ENCODE measurements at places on chromosomes 6 and 20. TPM values are rescaled to one million over a fixed set of nuclear protein-coding genes. Genes with fewer than 3 reads are reported as not detected.
A peak's percentile ranks its signal among the peaks of the same experiment; 100 is the strongest.

DNA sequence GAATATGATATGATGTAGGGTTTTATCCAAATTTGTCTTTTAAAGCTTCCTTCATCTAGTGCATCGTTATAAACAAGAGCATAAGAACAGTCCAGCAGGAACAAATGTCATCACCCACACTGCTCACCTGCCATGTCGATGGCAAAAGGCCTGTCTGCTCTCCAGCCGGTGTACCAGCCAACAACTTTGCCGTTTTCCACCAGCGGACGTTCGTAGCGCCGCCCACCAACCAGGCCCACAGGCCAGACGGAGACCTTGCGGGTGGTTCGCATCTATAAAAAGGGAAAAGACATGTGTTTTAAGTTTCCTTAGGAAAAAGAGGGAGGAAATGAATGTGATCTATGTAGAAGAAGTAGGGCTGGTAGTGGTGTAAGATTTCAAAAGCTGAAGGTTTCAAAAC lies 62.9 kb downstream of the B3GAT2 start:
- no peak for DNase-seq

DNA sequence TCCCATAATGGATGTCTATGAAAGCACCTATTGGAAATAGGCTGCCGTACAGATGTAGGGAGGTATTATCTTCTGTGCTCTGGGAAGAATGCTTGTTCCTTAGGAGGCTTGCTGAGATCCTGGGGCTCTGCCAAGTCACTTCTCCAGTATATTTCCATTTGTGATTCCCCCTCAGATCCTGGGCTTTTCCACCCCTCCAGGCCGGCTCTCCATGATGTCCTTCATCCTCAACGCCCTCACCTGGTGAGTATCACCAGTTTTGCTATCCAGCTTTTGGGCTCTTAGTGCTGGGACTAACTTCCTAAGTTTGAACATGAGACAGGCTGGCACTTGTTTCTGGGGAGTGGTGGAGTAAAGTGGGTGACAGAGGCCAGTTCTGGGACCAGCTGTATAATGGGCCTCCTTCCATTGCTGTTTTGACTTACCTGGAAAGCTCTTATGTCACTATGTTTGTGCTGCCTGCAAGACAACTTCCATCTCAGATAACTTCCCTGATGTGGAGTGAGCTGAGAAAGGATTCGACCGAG lies 2.6 kb downstream of the SYS1 start:
- no peak for DNase-seq

DNA sequence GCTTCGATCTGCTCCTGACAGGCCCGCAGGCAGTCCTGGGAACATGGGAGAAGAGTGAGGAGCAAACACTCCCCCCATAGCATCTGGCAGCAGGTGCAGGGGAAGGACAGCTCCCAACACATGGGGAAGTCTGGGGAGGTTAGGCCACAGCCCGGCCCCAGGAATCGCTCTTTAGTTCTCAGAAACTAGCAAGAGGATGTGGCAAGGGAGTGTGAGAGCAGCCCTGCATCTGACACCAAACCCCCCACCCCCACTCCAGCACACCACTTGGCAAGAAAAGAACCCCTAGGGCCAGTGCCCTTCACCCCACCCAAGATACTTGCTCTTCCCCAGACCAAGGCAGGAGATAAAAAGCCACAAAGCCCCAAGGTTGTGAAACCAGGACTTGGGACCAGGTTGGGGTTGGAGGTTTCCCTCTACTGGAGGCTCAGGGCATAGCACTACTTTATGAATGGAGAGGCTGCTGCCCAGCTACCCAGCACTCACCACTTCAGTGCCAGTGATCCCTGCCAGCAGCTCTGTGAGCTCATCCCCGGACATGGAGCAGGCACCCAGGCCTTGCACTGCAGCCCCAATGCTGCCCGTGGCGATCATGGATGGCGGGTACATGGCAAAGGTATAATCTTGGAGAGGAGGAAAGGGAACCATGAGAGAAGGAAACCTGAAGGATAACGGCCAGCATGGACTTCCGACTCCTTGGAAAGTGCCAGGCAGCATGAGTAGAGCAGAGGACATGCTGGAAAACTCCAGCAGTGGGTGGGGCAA lies 5.4 kb downstream of the CCND3 start:
- DNase-seq: peak; percentile 52

DNA sequence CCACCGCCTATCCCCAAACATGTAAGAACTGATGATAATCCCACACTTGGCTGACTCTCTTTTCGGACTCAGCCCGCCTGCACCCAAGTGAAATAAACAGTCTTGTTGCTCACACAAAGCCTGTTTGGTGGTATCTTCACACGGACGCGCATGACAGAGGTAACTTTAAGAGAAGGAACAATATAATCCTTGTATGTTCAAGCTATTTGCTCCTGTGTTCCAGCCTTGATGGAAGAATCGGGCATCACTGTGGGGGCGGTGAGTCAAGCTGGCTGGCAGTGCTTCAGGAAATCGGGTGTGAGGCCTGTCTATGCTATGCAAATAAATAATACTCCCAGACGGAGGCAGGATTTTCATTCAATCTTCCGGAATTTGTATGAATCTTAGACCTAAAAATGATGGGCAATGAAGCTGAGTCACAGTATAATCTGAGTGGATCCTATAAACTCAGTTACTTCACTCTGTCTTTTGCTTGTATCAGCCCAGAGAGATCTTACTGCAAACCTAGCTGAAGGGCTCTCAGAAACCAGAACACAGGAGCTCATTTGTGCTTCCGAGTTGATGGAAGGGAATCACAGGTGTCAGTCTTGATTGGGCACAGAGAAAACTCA lies 45.2 kb upstream of the NT5E start:
- peak; percentile 75 for DNase-seq

GRCh38 chr20:16187956-16188616 lies 385.2 kb downstream of the KIF16B start:
- DNase-seq: no peak

DNA sequence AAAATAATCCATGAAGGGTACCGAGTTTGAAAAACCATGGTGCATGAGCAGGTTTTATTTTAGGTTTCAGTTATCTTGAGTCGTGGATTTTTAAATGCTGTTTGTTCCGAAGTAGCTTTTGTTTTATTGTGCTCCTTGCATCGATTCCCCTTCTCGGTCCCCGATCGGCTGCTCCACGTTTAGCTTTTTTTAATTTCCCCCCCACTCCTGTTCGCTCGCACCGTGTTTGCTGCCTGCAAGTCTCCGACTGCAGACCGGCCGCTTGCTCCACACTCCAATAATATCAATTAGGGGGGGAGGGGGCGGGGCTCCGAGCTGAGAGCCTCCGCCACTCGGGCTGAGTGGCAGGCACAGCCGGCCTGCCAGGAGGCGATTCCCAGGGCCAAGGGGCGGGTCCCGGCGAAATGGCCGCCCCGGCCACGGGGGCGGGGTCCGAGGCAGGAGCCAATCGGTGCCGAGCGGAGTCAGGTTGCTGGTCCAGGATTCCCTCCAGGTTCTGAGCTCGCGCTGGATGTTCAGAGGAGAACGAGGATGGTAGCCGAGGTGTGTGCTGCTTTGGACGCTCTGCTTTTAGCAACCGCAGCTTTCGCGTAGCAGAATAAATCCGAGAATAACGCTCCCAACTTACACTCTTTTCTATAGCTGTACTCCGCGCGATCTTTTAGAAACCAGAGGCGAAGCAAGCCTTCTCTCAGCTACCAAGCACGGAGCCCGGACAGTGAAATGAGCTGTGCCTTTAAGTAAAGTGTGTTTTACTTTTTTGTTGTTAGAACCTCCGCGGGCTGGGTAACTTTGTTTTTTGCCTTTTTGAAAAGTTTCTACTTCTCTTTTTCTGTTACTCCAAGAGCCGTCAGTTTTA lies at the start of gene EPHA7:
Gene EPHA7 (minus strand): TSS at position 256 of the 859 bp plus-strand sequence. CDS start 218 bp downstream, at position 38.
- peak; percentile 86 for DNase-seq

GRCh38 chr6:87756858-87757257 lies 54.8 kb upstream of the AKIRIN2 start:
- DNase-seq: no peak

GRCh38 chr20:59043698-59044097 lies 1.1 kb upstream of the PRELID3B start:
- no peak for DNase-seq

GRCh38 chr6:34318499-34319470 lies 70.0 kb upstream of the SMIM29 start:
- DNase-seq: no peak

DNA sequence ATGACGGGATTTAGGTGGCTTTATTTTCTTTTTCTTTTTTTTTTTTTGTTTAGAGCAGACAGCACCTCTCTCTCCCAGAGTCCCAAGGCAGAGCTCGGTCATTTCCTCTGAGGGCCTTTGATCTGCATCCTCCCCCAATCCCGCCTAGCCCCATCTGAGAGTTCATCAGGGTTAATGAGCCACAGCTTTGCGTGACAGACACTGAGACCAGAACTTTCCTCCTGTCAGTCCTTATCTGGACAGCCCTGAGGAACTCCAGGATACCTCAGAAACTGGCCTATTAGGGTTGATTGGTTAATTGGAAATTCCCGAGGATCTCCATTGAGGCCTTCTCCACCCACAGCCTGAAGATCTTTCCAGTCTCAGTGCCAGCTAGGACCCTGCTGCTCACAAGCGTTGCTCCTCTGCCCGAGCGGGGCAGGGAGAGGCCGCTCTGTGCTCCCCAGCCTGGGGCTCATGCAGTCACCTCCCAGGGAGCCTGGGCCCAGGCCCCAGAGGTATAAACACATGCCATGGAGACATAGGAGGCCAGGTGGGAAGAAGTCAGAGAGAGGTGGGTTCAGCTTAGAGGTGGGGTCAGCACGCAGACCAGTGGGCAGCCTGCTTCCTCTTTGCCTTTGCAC lies 1.4 kb upstream of the LRRN4 start:
- DNase-seq: no peak

DNA sequence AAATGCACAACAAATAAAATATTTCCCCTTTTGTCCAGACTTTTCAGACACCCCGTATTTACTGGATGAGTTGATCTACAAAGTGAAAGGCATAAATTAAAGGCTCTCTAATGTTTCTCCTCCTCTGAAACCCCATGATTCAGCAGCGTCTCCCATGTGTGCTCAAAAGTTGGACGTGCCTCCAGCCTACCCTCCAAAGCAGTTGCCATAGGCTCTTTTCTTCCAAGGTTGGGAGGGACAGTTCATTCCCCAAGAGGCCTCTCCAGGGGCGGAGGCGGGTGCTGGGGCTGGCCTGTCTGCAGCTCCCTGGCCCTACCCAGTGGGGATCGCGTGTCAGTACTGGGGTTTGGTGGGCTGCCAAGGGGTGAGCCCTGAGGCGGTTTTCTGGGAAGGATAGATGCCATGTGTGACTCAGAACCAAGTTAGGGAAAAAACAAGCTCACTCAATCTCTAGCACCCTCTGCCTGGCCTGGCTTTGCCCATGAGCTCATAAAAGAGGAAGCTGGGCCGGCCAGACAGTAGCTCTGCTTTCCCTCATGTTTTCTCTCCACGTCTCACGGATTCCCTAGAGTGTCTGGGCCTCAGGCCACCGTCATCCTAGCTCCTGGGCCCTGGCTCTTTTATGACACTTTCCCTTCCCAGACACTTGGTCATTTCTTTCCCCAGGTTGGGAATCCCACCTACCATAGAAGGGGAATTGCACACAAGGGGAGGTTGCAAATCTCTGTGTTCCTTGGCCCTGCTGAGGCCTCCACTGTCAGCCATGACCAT lies 8.0 kb upstream of the IER3 start:
- peak; percentile 78 for DNase-seq

GRCh38 chr6:4611429-4612129 lies 164.6 kb upstream of the CDYL start:
- DNase-seq: no peak

DNA sequence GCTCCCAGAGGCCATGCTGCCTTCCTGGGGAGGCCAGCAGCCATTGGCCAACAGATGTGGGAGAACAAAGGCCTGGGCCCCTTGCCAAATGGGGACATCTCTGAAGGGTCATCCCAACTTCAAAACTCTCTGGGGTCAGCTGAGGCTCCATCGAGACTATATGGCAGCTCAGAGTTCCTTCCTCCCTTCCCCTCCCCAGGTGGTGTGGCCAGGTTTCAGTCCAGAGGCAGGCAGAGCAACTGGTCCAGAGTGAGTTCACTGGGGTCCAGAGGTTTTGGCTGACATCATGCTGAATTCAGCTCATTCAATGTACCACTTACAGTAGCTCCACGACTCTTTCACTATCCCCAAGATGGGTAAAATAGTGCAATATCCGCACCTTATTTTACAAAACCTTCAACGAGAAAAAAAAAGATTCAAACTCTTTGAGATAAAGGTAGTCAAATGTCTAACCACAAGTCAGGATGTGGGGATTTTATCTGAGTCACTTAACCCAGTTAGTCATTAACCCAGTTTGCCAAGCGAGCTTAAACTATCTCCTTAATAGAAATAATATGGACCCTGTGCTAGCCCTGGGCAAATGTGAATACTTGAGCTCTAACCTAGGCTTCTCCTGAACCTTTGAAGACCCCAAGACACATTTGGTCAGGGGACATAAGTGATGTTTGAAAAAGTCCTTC lies 108.4 kb upstream of the PLEKHG1 start:
- no peak for DNase-seq

- no peak for DNase-seq
Observed at GRCh38 chr6:144353871-144354314, 68.8 kb downstream of the UTRN start.

DNA sequence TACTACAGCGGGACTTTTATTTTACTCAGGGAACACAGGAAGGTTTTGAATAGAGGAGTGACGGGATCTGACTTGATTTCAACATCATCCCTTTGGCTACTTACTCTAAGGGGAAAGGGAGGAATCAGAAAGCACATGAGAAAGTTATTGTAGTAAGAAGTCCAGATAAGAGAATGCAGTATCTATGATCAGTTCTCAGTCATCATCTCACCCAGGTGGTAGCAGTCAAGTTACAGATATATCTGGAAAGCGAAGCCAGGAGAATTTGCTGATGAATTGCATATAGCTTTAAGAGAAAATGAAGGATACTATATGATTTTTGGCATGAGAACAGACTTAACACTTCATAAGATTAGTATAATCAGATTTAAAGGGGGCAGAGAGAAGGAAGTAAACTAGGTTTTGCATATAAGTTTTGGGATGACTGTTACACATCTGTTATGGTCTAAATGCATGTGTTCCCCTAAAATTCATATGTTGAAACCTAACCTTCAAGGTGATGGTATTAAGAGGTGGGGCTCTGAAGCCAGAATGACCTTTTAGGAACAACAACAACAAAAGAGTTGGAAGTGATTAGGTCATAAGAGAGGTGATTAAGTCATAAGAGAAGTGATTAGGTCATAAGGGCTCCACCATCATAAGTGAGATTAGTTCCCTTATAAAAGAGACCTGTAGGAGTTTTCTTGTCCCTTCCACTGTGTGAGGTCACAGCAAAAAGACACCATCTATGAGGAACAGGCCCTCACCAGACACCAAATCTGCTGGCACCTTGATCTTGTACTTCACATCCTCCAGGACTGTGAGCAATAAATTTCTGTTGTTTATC lies 6.7 kb downstream of the RAD21L1 start:
- DNase-seq: no peak

GRCh38 chr6:1945235-1945832 lies 300.1 kb downstream of the GMDS start:
- DNase-seq: no peak

- DNase-seq: no peak
Observed at GRCh38 chr20:20363799-20364592, 3.9 kb upstream of the INSM1 start.

GRCh38 chr6:87146363-87146762 lies 9.0 kb upstream of the ZNF292 start:
- no peak for DNase-seq

Gene EEF1A2
- total RNA-seq: 2.7 TPM

Gene LINC00237
- total RNA-seq: not detected

Gene LGSN
- total RNA-seq: 0.09 TPM

Gene KIAA1755
- 3.4 TPM for total RNA-seq

Gene CALHM4
- total RNA-seq: not detected

Gene COL20A1
- total RNA-seq: not detected

Gene BPIFB4
- not detected for total RNA-seq

Gene LY6G6F
- not detected for total RNA-seq

Gene AAR2
- total RNA-seq: 19.5 TPM

Gene IP6K3
- total RNA-seq: 0.96 TPM

Gene PHACTR1
- 2.7 TPM for total RNA-seq

Gene DEFB132
- not detected for total RNA-seq

Gene SLC17A1
- total RNA-seq: not detected

Gene TXLNB
- total RNA-seq: 0.29 TPM
